ENCODE measurements at places on chromosomes 7 and 10.

GRCh38 chr10:5252177-5253037 is 55.8 kb downstream of the AKR1C4 start:
- DNase-seq = no peak

DNA sequence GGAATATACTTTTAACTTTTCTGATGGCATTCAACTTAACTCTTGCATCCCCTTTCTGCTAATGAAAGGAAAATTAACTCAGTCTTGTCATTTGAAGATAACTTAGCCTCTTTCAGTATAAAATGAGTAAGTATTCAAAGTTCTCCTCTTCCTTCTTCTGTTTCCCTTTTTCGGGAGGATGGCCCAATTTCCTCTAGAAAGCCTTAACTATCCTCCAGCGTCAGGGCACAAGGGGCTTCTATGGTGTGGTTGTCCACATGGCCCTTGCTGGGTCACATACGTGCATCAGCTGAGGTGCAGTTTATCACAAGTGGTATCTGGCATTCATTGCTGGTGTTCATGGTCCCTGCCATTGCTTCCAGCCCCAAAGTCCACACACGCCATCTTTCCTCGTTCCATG is 17.8 kb upstream of the GSAP start:
- no peak for DNase-seq

DNA sequence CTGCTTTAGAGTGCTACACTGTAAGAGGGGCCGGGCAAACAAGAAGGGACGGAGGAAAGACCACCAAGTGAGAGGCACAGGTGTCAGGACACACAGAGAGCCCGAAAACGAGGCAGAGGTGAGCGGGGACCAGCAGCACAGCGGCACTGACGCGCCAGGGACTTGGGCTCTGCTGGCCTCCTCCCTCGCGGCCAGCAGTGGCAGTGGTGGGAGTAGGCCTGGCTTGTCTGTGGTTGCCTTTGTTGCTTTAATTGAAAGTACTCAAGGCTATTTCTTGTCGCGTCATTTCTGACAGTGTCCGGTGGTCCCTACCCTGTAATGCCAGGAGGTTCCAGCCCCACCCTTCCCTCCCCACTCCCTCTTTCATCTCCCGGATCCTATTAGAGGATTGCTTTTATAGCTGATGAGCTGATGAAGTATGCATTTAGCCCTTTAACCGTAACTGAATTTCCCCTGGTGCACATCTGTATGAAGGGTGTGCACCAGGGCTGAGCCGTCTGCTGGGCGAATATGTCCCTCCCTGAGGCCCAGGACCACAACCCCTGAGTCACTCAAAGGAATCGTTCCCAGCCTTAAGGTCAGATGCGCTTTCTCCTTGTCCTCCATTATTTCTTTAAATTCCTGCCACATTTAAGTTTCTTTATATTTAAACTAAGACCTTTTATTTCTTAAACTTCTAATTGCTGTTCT is 39.5 kb upstream of the FAM20C start:
- DNase-seq = no peak

- DNase-seq = peak; percentile 79
These were observed 9.3 kb upstream of the CLEC5A start for GRCh38 chr7:141956084-141956483.

GRCh38 chr10:90462749-90463470 is 394.9 kb downstream of the HTR7 start:
- no peak for DNase-seq

DNA sequence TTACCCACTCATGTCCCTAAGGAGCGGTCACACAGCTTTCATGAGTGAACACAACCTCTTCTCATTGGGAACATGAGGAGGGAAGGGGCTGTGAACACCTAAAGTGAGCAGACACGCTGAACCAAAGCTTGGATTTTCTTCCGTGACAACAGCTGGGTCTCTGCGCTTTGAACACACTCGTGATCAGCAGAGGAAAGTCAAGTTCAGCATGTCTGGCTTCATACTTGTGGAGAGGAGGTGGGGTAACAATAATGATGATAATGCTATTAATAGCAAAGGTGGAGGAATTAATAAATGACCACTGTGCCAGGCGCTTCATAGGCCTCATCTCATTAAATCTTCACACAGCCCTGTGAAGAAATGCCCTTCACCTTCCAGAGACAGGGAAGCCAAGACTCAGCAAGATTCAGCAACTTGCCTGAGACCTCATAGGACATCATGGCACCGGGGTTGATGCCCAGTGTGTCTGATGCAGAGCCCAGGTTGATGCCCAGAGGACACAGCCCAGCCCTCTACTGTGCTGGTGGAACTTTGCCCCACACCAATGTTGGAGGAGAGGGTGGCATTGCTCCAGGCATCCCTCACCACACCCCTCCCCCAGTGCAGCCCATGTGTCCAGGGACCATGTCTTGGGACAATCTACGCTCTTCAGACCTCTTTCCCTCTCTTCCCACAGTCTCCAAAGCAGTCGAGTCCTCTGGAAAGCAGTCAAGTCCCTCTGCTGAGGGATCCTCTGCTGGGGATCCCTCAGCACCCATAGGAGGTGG is 40.6 kb downstream of the GSDME start:
- no peak for DNase-seq

DNA sequence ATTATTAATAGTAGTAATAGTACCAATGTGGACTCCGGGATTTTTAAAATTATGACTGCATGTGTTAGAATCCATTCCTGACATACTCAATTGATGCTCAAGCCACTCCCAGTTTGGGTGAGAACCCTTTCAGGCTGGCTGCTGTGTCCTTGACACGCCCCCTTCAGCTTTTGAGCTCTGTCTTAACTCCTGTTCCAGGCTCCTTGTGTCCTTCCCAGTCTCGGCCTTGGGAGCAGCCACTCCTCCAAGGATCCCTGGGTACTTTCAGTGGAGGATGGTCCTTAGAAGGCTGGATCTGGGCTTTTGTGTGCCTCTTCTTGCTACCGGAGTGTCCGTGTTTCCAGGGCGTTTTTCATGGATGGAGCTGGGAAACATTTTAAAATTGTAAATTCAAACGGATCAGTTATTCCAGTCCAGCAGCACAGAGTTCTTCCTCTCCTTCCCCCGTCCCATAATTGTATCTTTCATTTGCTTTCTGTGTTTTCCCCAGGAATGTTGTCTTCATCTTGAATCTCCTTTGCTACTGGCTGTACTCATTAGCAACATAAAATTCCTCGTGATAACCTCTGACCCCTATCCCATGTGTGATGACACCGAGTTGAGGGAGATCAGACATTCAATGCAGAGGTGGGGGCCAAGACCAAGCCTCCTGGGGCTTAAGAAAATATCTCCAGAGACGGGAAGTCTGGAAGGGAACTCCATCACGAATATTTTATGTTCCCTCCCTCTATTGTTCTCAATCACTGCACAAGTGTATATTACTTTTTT is 40.0 kb upstream of the PFKFB3 start:
- no peak for DNase-seq

DNA sequence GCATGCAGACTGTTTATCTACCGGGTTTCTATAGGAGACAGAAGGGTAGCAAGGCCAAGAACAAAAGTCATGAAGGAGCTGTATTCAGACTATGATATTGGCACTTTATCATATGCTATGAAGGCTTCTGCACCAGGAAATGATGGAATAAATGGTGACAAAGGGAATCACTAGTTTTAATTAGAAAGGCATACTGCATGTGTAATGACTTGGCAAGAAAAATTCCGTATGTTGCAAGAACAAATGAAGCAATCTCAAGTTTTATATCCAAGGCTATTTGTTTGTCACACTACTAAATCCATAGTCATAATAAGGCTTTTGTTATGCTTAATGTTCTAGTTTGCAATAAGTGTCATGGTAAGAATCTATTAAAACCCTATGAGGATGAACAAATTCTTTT is 230.9 kb downstream of the ZEB1 start:
- DNase-seq = no peak

GRCh38 chr10:15346440-15347141 is 24.5 kb downstream of the FAM171A1 start:
- no peak for DNase-seq

DNA sequence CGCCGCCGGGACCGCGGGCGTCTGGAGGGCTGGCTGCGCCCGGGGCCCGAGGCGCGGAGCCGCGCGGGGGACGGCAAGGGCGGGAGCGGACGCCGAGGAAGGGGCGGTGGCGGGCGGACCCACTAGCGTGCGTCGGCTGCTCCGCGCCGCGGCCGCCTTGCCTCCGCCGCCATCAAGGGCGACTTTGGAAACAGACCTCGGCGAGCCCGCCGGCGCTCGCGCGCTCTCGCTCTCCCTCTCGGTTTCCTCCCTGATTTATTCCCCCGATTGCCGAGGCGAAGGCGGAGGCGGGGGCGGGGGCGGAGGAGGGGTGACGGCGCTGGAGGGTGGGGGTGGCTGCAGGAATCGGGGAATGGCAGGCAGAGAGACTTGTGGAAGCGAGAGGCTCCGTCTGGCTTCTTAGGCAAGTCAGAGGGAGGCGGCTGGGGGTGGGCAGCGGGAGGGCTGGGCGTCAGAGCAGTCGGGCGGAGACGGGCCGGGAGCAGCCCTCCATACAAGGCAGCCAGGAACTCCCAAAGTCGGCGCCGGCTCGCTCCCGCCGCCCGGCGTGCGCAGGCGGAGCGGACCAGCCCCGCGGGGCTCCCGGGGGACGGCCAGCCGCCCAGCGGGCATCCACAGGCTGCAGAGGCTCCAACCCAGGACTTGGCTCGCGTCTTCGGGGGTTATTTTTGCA is at the start of gene CACNA2D1:
Gene CACNA2D1, minus strand, starts transcription at position 231 of the 673 bp plus-strand sequence.
- DNase-seq = peak; percentile 44

- DNase-seq = no peak
These were observed 18.4 kb upstream of the FRMD4A start for GRCh38 chr10:14349081-14349480.

- no peak for DNase-seq
These were observed 4.4 kb downstream of the VIM start for GRCh38 chr10:17232276-17232960.
